Activated T-helper 1 cell treated with anti-CD3 and anti-CD28 coated beads, Interleukin-12 subunit alpha, Interleukin-12 subunit beta, Interleukin-2, Interleukin-4 antibody, amounts not matched to agents 30 ng/mL and 10 ng/mL and 1 ng/mL, durations not matched to agents 14 hours and 24 hours and 36 hours (primary cell): ENCODE measurements at places on chromosomes 4 and X. TPM values are rescaled to one million over a fixed set of nuclear protein-coding genes. Genes with fewer than 3 reads are reported as not detected.
A peak's percentile ranks its signal among the peaks of the same experiment; 100 is the strongest.

DNA sequence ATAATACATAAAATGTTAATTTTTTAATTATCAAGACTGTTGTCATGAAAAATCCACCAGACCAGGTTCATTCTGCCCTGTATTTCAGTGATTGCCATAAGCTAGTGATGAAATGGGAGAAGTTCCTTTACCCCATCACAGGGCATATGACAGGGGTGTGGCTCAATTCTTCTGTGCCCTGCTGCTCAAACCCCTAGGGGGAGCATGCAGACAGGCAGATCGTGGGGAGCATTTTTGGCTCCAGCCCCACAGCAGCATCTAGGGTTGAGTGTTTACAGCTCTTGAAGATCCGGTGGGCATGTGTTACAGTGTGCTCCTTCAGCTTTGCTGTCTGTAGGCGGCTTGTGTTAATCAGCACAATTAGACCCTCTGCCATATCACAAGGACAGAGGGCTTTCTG, 700.7 kb downstream of the PCDH18 start:
- no peak for DNase-seq

DNA sequence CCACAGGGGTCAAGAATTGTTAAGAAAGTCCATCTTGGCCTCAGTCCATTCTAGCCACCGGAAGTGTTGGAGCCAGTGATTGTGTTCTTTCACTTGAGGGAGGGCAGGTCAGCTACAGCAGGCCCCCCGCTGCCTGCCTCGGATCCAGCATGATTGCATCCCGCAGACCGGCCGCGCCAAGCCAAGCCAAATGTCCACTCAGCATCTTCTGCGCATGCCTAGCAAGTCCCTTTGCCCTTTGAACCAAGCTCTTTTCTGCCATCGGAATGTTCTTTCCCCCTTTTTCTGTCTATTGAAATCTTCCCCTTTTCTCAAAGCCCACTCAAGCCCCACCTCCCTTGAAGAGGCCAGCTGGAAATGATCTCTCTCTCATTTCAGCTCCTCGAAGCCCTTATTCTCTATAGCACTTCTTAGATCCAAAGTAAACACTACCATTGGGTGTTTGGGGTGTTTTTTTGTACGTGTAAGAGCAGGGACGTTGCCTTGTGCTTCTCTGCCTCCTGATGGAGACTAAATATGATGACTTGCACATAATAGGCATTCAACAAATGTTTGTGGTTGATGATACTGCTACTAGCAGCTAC, 147.8 kb upstream of the BCOR start:
- no peak for DNase-seq

DNA sequence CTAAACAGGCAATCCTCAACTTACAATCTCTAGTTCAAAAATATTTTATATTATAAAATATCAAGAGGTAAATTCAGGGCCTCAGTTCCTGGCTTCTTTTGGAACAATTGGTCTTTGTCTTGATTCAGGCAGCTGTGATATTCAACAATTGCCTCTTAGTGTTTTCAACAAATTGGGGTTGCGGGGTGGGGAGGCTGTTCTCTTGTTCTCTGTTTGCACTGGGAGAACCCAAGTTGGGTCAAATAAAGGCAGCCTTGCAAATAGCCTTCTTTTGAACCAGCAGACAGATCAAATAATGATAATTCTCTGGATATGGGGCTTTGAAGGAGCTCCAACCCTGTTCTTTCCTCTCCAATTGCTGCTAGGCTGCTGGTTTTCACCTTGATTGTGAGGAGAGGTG, 142.5 kb downstream of the COL4A5 start:
- DNase-seq = no peak

DNA sequence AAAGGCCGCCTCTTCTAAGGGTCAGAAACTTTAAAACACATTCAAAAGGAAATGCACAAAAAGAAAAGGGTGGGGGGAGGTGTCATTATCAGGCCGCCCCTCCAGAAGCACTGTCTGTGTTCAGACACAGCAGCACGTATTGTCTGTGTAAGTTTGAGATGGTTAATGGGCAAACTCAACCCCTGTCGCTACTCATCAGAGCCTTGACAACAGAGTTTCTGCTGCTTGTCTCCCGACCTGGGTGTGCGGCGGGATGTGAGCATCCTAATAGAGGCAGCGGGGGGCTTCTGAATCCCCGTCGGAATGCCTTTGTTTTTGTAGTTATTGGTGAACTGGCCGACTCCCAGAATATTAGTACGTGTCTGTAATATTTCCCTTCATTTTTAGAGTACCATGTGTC, 158.9 kb downstream of the DCTD start:
- DNase-seq = no peak

- DNase-seq = no peak
These were observed 54.9 kb downstream of the STOX2 start for GRCh38 chr4:183960046-183960420.

- no peak for DNase-seq
These were observed 548 bp downstream of the TLR1 start for GRCh38 chr4:38803833-38804653.

- DNase-seq = no peak
These were observed 607.1 kb downstream of the PCDH18 start for GRCh38 chr4:136925203-136925602.

- peak; percentile 42 for DNase-seq
These were observed 49.2 kb downstream of the ENPP6 start for GRCh38 chr4:184168406-184169019.

GRCh38 chr4:105933083-105933482, 37.8 kb downstream of the NPNT start:
- no peak for DNase-seq

GRCh38 chrX:140733766-140734342, 24.3 kb downstream of the LINC00632 start:
- no peak for DNase-seq

DNA sequence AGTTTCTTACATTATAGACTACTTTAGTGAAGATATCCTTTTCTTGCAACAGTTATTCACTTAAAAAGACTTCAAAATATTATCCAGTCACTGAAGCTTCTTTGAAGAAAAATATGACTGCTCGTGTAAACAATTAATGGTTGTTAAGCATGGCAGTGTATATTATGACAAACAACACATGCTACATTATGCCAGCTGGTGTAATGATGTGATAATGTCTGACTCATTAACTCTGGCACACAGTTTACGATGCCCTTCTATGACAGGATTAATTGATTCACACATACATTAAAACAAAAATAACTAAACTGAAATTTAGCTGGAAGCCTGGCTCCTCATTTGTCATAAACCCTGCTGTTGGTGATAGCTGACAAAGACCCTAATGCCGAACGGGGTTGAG, 22.4 kb downstream of the GK2 start:
- no peak for DNase-seq

GRCh38 chr4:26330186-26330787, 9.5 kb downstream of the RBPJ start:
- DNase-seq = no peak

DNA sequence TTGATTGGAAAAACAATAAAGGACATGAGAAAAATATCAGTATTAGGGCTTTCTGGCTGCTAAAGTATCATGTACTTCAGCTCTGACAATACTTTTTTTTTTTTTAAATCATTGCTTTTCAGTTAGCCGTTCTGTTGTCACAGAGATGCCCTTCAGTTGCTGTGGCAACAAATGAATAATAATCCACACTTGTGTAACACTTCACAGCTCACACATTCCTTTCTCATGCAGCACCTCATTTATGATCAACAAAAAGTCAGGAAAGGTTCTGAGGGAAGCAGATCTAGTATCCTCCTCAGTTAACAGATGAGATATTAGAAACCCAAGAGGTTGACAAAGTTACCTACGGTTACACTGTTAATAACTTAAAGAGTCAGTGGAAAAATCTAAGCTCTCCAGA, 444.2 kb upstream of the SLIT2 start:
- DNase-seq = no peak

- DNase-seq = no peak
These were observed 215.0 kb downstream of the IL15 start for GRCh38 chr4:141851246-141851891.

- peak; percentile 51 for DNase-seq
These were observed 37.8 kb upstream of the SLC9A7 start for GRCh38 chrX:46796574-46797191.

DNA sequence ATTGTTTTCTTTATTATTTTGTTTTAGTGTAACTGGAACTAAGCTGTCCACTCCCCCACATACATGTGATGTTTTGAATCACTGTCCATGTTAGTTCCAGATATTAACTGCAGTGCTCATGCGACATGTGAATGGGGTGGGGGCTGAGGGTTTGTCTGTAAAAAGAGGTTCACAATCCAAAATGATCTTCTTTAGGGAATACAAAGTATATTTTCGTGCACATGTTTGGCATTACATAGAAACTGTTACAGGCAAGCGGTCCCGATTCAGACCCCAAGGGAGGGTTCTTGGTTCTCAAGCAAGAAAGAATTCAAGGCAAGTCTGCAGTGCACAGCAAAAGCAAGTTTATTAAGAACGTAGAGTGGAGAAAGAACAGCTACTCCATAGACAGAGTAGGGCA, 296.5 kb upstream of the CLNK start:
- DNase-seq = no peak

GRCh38 chr4:173735585-173735984, 205.6 kb upstream of the HAND2 start:
- no peak for DNase-seq

The RPGR gene
- total RNA-seq = 7.5 and 9.3 TPM in 2 replicates

The TMPRSS11B gene
- total RNA-seq = not detected in 2 replicates

The LUZP4 gene
- total RNA-seq = not detected in 2 replicates
